ENCODE measurements at places on chromosomes 2 and 18. TPM values are rescaled to one million over a fixed set of nuclear protein-coding genes. Genes with fewer than 3 reads are reported as not detected.

DNA sequence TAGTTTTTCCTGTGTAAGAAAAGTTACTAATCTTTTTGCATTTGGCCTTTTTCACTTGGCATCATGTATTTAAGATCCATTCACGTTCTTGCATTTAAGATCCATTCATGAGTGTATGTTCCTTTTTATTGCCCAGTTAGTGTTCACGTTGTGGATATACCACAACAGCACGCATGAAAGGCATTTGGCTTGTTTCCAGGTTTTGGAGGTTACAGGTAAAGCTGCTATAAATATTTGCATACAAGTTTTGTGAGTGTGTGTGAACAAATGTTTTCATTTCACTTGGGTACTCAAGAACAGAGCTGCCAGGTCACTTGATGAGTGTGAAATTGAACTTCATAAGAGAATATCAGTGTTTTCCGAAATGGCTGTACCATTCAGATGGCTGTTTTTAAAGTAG lies 121.2 kb downstream of the CCBE1 start:
- no peak for DNase-seq

DNA sequence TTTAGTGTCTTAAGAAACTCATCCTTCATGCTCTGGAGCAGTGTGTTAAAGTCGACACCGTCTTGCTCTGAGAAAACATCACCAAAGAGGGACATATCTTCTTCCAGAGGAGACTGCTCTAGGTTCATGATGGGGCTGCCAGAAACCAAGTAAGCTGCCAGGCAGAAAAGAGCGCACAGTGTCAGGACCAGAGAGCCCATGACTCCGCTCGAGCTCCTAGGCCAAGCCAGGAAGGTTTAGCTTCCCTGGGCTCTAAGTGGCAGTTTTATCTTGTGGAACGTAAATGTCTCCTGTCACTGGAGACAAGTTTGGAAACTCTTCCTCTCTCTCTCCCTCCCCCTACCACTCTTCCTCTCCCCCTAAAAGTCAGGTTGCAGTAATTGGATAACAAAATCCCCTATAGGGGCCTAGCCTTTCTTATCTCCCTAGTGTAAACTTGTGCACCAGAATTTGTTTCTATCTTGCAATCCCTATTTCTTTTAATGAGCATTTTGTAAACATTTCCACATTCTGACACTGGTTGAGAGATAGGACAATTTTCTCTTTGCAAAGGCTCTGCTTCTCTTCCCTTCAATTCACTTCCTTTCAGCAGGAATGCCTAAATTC lies at the start of gene BMP10:
TSS of gene BMP10 (minus strand) at position 239 of the 606 bp plus-strand sequence. CDS start at position 200, 39 bp downstream.
- DNase-seq = no peak

DNA sequence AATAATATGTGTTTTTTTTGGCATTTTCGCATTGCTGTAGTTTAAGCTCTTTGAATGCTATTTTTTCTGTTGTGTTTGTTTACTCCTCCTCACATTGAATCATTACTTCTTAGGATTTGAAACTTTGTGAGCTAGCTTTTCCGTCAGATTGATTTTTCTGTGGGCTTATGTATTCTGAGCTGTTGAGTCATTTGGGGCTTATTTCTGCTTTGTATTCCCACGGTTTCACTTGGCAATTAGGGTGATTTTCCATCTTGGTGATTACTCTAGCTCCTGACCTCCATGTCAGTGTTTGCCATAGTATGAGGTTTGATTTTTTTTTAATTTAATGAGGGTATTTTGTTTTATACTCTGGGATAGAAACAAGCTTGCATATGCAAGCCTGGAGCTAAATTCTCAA lies 200.0 kb downstream of the CCDC102B start:
- no peak for DNase-seq

GRCh38 chr2:232085164-232085563 lies 123.7 kb downstream of the DIS3L2 start:
- no peak for DNase-seq

PROM2 gene
- total RNA-seq = 4.8 TPM

DNA sequence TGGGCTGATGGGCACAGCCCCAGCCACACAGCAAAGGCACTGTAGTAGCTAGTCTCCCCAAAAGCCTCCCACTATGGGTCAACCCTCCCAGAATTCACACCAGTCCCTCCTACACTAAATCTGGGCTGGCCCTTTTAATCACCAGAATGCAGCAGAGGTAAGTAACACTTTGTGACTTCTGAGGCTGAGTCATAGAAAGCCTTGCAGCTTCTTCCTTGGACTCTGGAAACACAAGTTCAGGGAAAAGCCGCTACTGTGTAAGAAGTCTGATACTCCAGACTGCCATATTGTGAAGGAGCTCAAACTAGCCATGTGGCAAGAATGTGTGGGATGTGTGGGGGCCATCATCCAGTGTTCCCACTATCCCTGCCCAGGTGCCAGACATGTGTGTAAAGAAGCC lies 19.0 kb upstream of the SIX2 start:
- DNase-seq = no peak

DNA sequence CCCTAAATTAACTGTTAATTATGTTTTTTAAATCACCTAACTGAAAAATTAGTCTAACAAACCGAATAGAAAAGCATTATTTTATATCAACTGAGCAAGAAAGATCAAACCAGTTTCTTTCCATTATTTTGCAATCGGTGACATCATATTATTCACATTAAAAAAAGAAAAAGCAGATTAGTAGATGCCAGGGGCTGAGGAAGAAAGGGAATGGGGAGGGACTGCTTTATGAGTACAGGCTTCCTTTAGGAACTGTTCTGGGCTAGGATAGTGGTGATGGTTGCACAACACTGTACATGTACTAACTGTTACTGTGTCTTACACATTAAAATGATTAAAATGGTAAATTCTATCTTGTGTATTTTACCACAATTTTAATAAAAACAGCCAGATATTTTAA lies 59.3 kb downstream of the COBLL1 start:
- DNase-seq = no peak

All from glomerular endothelial cell (primary cell).